IMR-90 (cell line): ENCODE measurements at places on chromosomes 5 and 9. TPM values are rescaled to one million over a fixed set of nuclear protein-coding genes. Genes with fewer than 3 reads are reported as not detected.
A peak's percentile ranks its signal among the peaks of the same experiment; 100 is the strongest.

GRCh38 chr5:139181835-139182452 lies 16.2 kb downstream of the SIL1 start:
- no peaks in the 10 kb centered on the region for H3K27me3 ChIP-seq
- no peak overlapping the region for H3K4me3 ChIP-seq
- no peak overlapping the region for H3K27ac ChIP-seq
- peaks cover 26% of the 10 kb centered on the region for H3K4me1 ChIP-seq
- no peaks in the 10 kb centered on the region for H3K36me3 ChIP-seq
- DNase-seq, result peak; percentile 66

- H3K4me1 ChIP-seq, result peaks cover 8% of the 10 kb centered on the region; the same call in 1 of the 2 replicates
- no peak for DNase-seq
- H3K4me3 ChIP-seq, result no peak overlapping the region
- H3K27ac ChIP-seq, result no peak overlapping the region
- no peaks in the 10 kb centered on the region for H3K27me3 ChIP-seq
- H3K36me3 ChIP-seq, result peaks cover 18% of the 10 kb centered on the region
These were observed 5.3 kb downstream of the SGCD start for GRCh38 chr5:156332245-156332644.

DNA sequence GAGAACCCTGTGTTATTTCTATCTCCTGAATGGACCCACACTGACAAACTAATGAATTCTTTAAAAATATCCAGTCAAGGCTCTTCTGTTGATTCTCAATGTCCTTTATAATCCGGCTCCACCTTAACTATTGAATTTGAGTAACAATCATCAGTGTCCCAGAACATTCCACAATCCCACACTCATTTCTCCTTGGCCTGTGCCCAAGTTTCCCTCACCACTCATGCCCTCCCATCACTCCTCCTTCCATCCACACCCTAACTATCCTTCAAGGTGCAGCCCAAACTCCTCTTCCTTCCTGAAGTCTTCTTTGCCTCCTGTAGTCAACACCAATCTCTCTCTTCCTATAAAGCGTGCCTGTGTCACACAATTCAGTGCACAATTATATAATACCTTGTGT lies 106.1 kb downstream of the NUDT12 start:
- no peak overlapping the region for H3K4me3 ChIP-seq
- no peaks in the 10 kb centered on the region for H3K27me3 ChIP-seq
- H3K36me3 ChIP-seq, result no peaks in the 10 kb centered on the region

DNA sequence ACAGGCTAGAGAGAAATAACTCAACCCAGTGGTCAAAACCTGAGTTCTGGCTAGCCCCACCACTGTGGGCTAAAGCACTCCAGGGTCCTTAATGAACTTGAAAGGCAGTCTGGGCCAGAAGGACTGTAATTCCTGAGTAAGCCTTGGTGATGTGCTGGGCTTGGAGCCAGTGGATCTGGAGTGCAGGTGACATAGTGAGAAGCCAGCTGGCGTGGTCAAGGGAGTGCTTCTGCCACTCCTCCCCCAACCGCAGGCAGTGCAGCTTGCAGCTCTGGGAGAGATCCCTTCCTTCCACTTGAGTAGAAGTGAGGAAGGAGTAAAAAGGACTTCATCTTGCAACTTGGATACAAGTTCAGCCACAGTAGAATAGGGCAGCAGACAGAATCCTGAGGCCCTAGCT lies 424.0 kb downstream of the CDH18 start:
- DNase-seq, result no peak
- H3K4me1 ChIP-seq, result no peaks in the 10 kb centered on the region
- no peak overlapping the region for H3K4me3 ChIP-seq
- no peaks in the 10 kb centered on the region for H3K27me3 ChIP-seq
- no peaks in the 10 kb centered on the region for H3K36me3 ChIP-seq

- H3K27me3 ChIP-seq, result no peaks in the 10 kb centered on the region
- no peak overlapping the region for H3K27ac ChIP-seq
- H3K36me3 ChIP-seq, result no peaks in the 10 kb centered on the region
These were observed 283.2 kb upstream of the CLINT1 start for GRCh38 chr5:158142156-158142555.

ORM2 gene
- not detected in 2 replicates for polyA plus RNA-seq
